ENCODE measurements at places on chromosomes 6 and 20.

DNA sequence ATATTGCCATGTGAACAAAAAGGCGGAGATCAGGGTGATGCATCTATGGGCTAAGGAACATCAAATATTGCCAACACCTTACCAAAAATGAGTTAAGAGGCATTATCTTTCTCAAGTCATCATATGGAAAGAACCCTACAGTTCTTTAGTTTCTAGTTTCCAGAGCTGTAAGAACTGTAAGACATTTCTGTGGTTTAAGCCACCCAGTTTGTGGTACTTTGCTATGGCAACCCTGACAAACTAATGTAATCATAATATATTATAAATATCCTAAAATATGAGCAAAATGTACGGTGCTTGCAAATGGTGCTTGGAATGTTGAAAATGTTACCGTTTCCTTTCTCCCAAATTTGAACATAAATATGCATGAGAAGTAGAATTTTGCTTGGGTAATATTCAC is 349.6 kb downstream of the PHF3 start:
- no peak for DNase-seq

- no peak for DNase-seq
Measured at GRCh38 chr20:39574061-39574460, 611.9 kb downstream of the DHX35 start.

- DNase-seq = no peak
Measured at GRCh38 chr20:45433316-45433715, 17.4 kb downstream of the PIGT start.

GRCh38 chr20:46894971-46895905 is 595 bp downstream of the EYA2 start:
- no peak for DNase-seq

GRCh38 chr6:112253498-112253840 is 898 bp downstream of the LAMA4 start:
- no peak for DNase-seq

DNA sequence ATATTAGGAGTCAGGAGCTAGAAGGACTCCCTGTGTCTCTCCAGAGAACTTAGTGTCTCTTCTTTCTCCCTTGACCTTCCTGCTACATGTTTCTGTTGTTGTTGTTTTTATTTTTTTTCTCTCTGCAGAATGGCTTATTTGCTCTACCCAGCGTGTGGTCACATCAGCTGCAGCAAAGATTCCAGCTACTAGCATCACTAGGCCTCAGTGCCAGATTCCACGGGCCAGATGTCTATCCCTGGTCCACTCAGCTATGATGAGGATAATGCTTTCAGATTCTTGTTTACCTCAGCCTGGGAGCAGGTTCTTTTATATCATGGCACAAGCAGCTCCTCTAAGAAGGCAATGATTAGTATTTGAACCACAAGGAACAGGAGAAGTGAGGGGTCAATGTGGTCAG is 110.0 kb downstream of the PLCB1 start:
- DNase-seq = no peak

DNA sequence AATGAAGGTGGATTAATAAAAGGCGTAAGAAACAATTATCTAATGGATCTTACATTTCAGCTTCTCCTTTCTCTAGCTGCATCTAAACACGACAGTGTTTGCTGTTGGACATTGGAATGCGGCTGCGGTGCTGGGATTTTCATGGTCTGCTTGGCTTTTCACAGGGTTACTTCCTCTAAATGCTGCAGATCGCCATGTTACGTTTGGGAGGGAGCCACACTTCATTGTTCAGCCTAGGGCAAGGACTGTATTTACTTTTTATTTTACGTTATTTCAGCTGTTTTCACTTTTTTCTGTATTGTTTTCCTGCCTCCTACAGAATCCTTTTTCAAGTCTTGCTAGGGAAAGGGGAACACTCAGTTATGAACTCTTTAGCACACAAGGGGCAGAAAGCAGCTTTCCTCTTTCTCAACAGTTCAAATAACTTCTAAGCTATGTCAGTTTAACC is 97.9 kb upstream of the MTHFD1L start:
- DNase-seq = no peak

DNA sequence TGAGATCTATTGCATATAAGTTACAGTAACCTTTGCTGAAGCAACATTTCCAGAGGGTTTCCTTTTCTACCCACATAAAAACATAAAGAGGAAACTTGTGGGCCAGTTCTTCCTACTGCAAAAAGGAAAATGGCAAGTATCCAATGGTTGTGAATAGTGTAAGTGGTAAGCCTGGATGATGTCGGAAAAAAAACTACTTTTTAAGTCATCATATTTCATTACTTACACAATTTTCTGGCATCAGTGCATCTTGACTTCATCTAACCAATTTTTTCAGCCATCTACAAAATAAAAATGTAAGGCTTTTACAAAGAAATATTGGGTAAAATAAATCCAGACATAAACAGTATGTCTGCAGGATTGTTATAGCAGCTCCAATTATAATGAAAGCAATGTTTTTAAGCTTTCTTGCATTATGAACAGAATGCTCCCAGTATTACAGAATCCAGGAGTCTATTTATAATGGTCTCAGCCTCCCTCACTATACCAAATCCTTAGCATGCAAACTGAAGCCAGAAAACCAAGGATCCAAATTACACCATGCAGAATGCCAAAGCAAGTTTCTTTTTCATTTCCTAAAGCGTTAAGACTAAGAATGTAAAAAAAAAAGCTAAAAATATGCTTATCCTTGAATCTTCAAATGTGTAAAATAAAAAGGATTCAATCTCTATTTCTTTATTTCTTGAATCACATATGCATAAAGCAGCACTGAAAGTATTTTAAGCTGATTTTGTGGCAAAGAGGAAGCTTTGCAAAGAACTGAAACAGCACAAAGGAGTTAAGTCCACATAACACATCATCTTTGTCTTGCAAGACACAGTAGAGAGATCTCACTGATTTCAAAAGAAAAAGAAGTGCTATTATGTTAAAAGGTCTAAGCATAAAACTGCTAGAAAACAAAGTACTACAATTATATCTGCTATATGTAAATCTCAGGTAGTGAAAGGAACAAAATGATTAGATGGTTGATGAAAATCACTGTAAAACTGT is 126.8 kb upstream of the HMGCLL1 start:
- DNase-seq = no peak

DNA sequence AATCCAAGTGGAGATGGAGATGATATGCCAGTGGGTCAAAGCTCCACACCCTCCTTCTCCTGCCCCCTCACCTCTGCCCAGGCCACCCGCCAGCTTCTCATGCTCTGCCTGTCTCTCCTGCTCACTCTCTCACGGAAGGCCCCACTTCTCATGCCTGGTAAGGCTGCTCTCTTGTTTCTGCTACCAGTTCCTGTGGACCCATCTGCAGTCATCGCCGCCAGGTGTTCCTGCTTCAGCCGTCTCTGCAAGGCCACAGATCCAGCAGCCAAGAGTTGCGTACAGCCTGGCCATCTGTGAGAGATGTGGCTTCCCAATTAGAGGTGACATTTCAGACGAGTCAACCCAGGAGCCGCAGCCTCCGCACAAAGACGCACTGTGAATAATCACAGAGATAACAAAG is 40.8 kb upstream of the NXT1 start:
- no peak for DNase-seq

DNA sequence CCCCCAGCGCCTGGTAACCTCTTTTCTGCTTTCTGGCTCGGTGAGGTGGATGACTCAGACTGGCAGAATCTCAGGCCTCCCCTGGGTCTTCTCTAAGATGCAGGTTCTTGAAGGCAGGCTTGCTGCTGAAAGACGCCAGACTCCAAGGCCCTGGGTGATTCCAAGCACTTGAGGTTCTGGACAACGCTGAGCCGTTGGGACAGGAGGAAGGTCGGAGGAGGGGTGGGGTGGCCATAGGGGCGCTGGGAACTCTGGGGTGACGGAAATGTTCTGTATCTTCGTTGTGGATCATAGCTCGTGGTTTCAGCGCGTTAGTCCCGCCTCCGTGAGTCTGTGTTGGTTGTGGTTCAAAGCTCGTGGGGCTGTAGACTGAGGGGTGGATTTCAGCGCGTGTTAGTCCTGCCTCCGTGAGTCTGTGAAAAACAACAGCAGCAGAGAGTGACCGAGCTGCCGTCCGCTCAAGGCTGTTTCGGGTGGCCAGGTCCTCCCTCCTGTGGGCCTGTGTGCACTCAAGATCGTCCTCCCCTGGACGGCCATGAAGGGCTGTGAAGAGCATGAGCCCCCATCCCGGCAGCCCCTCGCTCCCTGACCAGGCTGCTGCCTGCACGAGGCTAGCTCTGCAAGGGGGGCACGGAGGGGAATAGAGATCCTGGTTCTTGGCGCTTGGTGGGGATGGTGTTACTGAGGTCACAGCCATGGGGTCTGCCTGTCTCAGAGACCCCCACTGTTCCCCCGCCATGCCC is 7.7 kb downstream of the NTSR1 start:
- no peak for DNase-seq

DNA sequence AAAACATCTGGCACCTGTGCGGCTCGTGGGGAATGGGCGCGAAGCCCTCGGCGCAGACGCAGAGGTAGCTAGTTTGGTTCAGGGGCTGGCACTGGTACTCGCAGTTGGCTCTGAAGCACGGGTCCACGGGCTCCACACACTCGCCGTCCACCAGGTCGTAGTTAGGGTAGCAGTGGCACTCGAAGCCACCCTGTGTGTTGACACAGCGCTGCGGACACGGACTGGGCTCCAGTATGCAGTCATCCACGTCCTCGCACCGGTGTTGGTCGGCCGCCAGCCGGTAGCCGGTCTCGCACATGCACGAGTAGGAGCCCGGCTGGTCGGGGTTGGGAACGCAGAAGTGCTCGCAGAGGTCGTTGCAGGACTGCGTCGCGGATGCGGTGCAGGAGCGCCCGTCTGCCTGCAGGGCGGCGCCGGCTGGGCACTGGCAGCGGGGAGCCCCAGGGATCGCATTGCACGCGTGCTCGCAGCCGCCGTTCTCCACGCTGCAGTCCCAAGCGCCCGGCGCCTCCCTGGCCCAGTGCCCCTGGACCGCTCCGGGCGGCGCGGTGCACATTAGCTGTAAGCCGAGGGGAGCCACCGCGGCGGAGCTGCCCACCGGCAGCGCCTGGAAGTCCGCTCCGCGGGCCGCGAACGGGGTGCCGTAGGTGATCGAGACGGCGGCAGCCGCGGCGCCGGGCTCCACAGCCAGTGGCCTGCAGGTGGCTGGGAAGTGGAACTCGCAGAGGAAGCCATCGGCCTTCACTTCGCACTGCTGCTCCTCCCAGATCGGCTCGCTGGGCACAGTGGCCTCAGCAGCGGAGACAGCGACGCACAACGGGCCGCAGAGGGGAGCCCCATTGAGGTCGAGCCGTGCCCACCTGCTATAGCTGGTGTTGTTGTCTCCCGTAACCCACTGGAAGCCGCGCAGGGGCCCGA is 930 bp downstream of the THBD start:
- peak; percentile 8 for DNase-seq

GRCh38 chr6:105121981-105122380 is 57.8 kb downstream of the POPDC3 start:
- no peak for DNase-seq

DNA sequence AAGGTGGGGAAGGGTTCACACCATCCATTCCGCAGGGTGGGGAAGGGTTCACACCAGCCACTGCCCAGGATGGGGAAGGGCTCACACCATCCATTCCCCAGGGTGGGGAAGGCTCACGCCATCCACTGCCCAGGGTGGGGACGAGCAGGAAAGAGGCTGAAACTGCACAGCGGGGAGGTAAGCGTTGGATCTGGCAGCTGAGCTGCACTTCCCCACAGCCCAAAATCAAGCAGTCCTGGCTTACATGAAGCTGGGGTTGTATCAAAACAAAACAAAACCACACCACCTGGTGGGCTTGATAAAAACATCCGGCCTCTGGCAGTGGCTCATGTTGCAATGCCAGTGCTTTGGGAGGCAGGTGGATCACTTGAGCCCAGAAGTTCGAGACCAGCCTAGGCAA is 268.5 kb downstream of the TAF4 start:
- no peak for DNase-seq

DNA sequence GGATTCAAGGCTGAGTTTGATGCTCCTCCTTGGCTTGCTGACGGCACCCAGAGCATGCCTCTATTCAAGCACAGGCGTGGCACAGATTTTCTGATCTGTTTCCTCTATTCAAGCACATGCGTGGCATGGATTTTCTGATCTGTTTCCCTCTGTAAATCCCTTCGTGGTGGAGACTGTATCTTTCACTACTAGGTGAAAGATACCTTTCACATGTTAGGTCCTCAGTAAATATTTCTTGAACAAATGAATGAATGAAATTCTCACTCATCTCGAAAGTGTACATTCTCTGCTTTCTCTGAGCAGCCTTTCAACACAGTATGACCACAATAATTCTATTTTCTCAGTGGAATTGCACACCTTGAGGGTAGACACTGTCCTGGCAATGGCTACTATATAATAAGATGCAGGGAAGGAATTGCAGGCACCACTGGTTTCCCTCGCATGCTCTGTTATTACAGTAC is 72.6 kb upstream of the F13A1 start:
- DNase-seq = no peak

DNA sequence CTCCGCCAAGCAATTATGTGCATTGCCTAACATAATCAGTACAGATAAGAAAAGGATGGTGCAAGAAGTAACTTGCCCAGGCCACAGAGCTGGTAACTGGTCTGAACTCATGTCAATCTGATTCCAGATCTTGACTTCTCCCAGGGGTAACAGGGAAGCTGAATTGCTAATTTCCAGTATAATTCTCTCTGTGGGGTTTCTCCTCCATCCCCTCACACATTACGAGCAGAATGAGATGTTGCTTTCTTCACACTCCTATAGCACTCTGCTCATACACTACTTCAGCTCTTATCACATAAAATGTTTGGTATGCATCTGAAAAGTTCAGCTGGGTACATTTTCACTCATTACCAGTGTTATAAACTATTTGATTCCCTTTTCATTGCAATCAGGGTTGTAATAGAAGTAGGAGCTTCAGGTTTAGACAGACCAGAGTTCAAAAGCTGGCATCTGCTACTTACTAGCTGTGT is 24.0 kb upstream of the LRRC1 start:
- no peak for DNase-seq

- no peak for DNase-seq
Measured at GRCh38 chr20:10316582-10316981, 98.0 kb downstream of the SNAP25 start.

- no peak for DNase-seq
Measured at GRCh38 chr20:47993035-47993755, 207.9 kb upstream of the SULF2 start.

GRCh38 chr20:64110411-64111068 is 3.2 kb upstream of the NPBWR2 start:
- no peak for DNase-seq

- no peak for DNase-seq
Measured at GRCh38 chr6:53898026-53898795, 103.4 kb downstream of the LRRC1 start.

GRCh38 chr6:168225471-168225911 is 94.1 kb downstream of the DACT2 start:
- DNase-seq = no peak
